ENCODE measurements at places on chromosomes 5 and 9. TPM values are rescaled to one million over a fixed set of nuclear protein-coding genes. Genes with fewer than 3 reads are reported as not detected.

Gene IDNK
- total RNA-seq = 1.7 TPM

Gene PTGER4
- total RNA-seq = 10.6 TPM

Gene NRG2
- total RNA-seq = 0.18 TPM

Gene DDX4
- total RNA-seq = not detected

Gene TRMO
- total RNA-seq = 19.9 TPM

Gene CCNJL
- 2.0 TPM for total RNA-seq

Gene TRIP13
- 27.2 TPM for total RNA-seq

Gene TAF1L
- total RNA-seq = not detected

Gene ANKRD31
- total RNA-seq = under 0.01 TPM

Gene NOP16
- 28.0 TPM for total RNA-seq

Gene FCN2
- total RNA-seq = not detected

Gene SLC34A3
- total RNA-seq = not detected

Gene GARIN3
- not detected for total RNA-seq

Gene OBP2B
- total RNA-seq = not detected

Gene PPIC
- total RNA-seq = 20.6 TPM

Gene TPPP
- total RNA-seq = under 0.01 TPM

Gene FOXD4
- not detected for total RNA-seq

Gene GHR
- 1.1 TPM for total RNA-seq

Gene TCF7
- 0.83 TPM for total RNA-seq

Gene SH3RF2
- 1.1 TPM for total RNA-seq

Gene NEUROG1
- total RNA-seq = not detected

Gene ADAMTS6
- 173 TPM for total RNA-seq

Gene NUTM2G
- not detected for total RNA-seq

Gene FOXE1
- total RNA-seq = 0.28 TPM

Gene TOMM5
- total RNA-seq = 229 TPM

Gene ZER1
- 7.5 TPM for total RNA-seq

Gene PRDM9
- not detected for total RNA-seq

Gene SPATA9
- total RNA-seq = 0.83 TPM

Gene SHC3
- total RNA-seq = 13.9 TPM

Gene PDE8B
- under 0.01 TPM for total RNA-seq

Gene KIF4B
- total RNA-seq = under 0.01 TPM

Gene RBM27
- 19.2 TPM for total RNA-seq

Gene PTPRD
- 0.18 TPM for total RNA-seq

Gene MLANA
- not detected for total RNA-seq

Gene LRRC19
- total RNA-seq = not detected

Gene FOXD4L5
- under 0.01 TPM for total RNA-seq

Gene SIT1
- not detected for total RNA-seq

Gene PCDHB12
- under 0.01 TPM for total RNA-seq

Gene IFNB1
- total RNA-seq = not detected

Gene EGFLAM
- total RNA-seq = 1.1 TPM

Gene PDCD1LG2
- total RNA-seq = 33.3 TPM

Gene DOK3
- total RNA-seq = 0.56 TPM

Gene SELENOP
- 0.28 TPM for total RNA-seq

Gene PCDHB15
- total RNA-seq = 0.28 TPM
